ENCODE measurements at places on chromosomes 7 and 10. TPM values are rescaled to one million over a fixed set of nuclear protein-coding genes. Genes with fewer than 3 reads are reported as not detected.

Gene ATOH7
- not detected for total RNA-seq

Gene ABCB1
- 4.8 TPM for total RNA-seq

Gene FFAR4
- total RNA-seq: 0.07 TPM

Gene GRID1
- 2.4 TPM for total RNA-seq

Gene CPXM2
- 4.1 TPM for total RNA-seq

Gene PSPH
- 14.6 TPM for total RNA-seq

Gene UBTD1
- total RNA-seq: 28.1 TPM

Gene CNTNAP2
- total RNA-seq: 0.22 TPM

Gene FRG2B
- total RNA-seq: not detected

Gene PDZD7
- 0.17 TPM for total RNA-seq

Gene INA
- not detected for total RNA-seq

Gene ZNF117
- total RNA-seq: 2.8 TPM

Gene CUZD1
- 0.12 TPM for total RNA-seq

Gene C10orf67
- 0.62 TPM for total RNA-seq

Gene IFIT1B
- total RNA-seq: not detected

Gene PPIA
- 436 TPM for total RNA-seq

Gene NOM1
- total RNA-seq: 7.8 TPM

Gene SSMEM1
- not detected for total RNA-seq

Gene ASB15
- total RNA-seq: 96.2 TPM

Gene CDK14
- 23.9 TPM for total RNA-seq

Gene IL2RA
- 1.5 TPM for total RNA-seq

Gene COL28A1
- 2.7 TPM for total RNA-seq

Gene GIMAP1
- 6.7 TPM for total RNA-seq

Gene RAPGEF5
- 11.4 TPM for total RNA-seq

Gene FGFR2
- total RNA-seq: 0.17 TPM

Gene NKX2-3
- not detected for total RNA-seq

Gene TMEM236
- 0.30 TPM for total RNA-seq

Gene UTF1
- not detected for total RNA-seq

Gene FKBP6
- not detected for total RNA-seq
